Stimulated activated CD4-positive, alpha-beta T cell treated with anti-CD3 and anti-CD28 coated beads, TNF-alpha, amount 100 ng/mL, for 1 hour (primary cell): ENCODE measurements at places on chromosomes 13 and 19.

GRCh38 chr13:66617786-66618185 is 612.4 kb downstream of the PCDH9 start:
- DNase-seq = no peak

DNA sequence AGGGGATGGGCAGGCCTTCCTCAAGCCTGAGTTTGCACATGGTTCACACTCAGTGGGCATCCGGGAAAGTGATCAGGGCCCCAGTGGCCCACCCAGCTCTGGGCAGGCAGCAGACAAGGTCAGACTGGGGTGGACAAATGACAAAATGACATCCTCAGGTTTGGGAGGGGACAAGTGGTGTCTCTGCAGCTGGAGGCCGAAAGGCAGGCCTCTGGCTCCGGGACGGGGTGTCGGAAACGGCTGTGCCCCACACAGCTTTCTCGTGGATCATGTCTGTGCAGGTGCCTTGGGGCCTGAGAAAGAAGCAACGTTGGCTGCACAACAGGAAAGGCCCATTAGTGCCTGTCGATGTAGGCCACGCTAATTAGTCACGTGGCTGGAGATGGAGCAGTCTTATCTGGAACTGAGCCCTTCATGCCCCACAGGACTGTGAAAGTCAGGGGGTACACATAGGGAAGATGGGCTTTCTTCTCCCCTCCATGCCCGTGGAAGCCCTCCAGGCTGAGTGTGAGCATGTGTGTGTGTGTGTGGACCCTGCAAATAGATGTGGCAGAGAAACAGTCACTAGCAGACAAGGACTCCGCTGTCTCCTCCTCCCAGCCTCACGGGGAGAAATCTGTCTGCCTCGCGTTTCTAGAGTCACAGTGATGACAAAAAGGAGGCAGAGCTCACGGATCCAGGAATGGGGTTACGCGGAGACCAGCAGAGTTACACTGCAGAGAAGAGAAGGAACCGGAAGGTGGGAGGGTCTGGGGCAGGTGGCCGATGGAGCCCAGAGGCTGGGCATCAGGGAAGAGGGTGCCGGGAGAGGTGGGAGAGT is 44.2 kb downstream of the CHST8 start:
- DNase-seq = no peak

GRCh38 chr13:112225429-112226090 is 150.6 kb upstream of the SPACA7 start:
- no peak for DNase-seq

DNA sequence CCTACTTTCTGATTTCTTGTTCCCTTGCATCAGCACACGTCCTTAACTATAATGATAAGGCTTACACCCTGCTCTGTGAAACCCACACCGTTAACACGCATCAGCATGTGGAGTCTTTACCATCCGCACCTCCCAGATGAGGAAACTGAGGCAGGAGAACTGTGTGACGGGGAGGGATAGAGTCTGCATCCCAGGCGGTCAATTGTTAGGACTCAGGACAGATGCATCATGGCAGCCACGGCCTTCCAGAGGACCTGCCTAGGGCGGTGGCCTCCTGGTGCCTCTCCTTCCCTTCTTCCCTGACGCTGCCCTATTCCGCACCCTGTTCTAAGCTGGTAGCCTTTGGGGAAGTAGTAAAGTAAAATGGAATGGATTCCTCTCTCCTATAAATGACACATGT is 326.0 kb downstream of the TEX29 start:
- no peak for DNase-seq

GRCh38 chr13:49292742-49293486 is 45.2 kb downstream of the CDADC1 start:
- DNase-seq = no peak

- DNase-seq = no peak
Measured at GRCh38 chr19:13231663-13232062, 81.5 kb downstream of the IER2 start.

DNA sequence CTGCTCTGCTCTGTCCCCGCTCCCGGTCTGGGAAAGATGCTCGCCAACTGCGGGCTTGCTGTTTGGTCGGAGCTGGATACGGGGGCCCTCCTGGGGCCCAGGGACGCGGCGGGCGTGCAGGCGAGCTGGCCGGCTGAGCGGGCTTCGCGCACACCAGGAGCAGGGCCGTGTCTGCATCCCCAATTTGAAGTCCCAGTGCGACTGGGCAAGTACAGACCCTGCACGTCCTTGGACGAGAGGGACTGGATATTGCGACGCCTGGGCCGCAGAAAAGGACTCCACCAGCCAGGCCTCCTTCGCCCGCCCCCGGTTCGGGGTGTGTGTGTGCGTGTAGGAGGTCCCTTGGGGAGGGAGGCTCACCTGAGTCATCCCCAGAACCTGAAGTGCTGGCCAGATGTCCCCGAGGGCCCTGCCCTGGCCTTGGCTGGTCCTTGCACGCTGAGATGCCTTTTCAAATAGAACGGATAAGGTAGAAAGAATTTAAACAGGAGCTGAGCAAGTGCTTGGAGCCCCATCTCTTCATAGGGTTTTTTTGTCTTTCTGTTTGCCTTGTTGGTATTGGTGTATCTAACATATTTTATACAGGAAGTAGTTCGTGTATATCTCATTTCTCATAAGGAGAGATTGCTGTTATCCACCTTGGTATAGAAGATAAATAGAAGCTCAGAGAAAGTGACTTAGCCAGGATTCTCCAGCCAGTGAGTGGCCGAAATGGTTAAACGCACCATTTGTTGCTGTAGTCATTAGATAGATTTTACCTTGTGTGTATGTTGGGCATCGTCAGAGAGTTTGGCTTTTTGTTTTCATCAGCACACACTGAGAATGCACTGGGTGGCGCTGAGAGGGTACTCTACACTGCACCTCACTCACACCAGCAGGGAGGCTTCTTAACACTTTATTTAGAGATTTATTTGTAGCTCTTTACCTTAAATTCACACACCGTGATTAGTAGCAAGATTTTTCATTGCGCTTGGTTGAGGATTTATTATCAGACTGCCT is 1.1 kb downstream of the NAXD start:
- no peak for DNase-seq

- no peak for DNase-seq
Measured at GRCh38 chr13:109199280-109199679, 569.9 kb downstream of the MYO16 start.

DNA sequence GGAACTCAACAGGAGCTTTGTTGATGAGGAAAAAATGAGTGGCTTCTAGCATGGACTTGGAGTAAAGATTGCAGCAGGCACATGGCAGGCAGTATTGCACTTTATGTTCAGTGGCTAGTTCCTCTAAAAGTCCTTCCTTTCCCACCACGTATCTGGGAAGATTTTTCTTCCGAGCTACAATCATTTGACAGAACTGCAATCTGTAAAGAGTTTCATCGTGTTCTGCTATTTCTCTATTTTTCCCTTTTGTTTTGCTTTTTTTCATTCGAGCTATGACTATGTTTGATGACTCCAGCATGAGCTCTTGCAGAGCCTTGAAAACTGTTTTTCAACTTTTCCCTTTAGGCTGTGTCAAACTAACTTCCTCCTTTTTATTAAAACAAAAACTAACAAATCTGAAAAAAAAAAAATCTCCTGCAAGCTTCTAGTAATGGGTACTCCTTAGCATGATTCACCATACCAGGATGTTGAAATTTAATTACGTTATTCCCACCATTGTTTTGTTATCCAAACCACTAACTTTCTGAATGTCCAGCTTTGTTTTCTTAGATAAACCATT is 12.3 kb downstream of the CLDN10 start:
- DNase-seq = no peak

- DNase-seq = no peak
Measured at GRCh38 chr13:93201992-93202558, 24.5 kb upstream of the GPC6 start.

DNA sequence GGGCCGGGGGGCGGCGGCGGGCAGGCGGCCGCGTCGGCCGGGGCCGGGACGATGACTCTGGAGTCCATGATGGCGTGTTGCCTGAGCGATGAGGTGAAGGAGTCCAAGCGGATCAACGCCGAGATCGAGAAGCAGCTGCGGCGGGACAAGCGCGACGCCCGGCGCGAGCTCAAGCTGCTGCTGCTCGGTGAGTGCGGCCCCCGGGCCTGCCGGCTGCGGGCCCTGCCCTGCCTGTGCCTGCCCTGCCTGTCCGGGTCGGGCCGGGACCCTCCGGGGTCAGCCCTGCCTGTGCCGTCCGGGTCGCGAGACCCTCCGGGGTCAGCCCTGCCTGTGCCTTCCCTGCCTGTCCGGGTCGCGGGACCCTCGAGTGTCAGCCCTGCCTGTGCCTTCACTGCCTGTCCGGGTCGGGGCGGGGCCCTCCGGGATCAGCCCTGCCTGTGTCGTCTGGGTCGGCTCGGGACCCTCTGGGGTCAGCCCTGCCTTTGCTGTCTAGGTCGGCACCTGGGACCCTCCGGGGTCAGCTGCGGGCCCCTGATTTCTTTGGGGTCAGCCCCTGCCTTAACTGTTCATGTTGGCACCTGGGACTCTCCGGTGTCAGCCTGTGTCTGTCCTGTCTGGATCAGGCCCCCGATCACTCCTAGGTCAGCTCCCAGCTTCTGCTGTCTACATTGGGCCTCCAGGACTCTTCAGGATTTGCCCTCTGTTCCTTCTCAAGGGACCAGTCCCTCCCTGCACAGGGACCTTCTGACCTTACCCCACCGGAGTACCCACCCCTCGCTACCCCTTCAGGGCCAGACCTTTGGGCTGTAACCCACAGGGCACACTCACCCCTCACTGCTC is 659 bp downstream of the GNA11 start:
- DNase-seq = no peak

DNA sequence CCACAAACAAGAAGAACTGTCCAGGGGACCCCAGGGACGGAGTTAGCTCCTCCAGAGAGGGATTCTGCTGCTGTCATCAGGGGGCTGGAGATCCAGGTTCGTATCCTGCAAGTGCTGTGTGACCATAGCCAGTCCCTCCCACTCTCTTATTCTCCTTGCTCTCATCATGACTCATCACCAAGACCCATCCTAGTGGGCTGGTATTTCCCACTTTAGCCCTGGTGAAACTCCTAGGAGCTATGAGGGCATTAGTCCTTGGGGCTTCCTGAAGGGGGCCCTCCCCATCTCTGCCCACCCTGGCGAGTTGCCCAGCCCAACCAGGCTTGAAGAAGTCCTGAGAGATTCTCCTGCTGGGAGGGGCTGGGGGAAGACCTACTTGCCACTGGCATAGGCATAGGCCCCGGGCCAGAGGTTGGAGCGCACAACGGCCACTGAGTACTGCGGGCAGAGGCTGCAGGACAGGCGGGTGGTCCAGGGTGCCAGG is 7.5 kb upstream of the DMWD start:
- no peak for DNase-seq

DNA sequence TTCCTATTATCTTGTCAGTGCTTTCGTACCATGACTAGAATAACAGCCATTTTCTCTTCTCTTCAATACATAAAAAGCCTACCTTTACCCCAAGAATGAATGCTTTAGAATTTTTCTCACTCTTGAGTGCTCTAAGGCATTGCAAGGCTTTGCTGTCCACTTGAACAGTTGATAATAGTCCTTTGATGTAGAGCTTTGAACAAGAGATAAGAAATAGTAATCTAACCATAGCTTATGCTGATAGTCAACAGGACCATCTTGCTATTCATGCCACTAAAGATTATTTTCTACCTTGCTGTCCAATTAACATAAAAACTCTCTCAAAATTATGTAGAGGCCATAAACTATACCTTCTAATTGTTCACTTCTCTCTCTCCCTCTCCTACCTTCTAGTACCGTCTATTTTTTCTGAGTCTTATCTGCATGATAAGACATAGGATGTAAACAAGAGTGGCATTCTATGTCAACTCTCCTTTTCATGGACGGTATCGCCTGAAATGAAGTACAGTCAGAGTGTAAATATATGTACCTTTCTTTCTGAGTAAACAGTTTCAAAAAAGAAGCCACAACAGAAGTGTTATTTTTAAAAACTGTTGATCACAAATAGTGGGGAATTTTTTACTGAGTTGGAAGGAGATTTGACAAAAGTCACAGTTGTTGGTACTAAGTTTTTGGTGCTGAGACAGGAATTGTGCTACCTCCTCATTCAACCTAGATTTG is 297.9 kb downstream of the NDFIP2 start:
- DNase-seq = no peak

GRCh38 chr19:45321848-45322247 is 827 bp downstream of the CKM start:
- no peak for DNase-seq

GRCh38 chr19:55145232-55145631 is 3.8 kb downstream of the TNNT1 start:
- DNase-seq = no peak

DNA sequence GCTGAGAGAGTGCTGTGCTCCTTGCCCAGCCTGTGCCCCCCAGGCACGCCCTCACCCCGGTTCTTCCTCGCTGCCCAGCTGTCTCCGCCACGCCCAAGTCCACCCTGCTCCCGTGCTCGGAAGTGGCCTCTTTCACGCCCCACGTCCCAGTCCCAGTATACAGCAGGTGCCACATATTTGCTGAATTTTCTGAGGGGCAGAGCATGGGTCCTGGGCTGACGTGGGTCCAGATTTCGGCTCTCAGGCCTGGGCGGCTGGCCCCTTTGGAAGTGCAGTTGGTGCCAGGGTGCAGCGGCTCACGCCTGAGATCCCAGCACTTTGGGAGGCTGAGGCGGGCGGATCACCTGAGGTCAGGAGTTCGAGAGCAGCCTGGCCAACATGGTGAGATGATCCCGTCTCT is 3.4 kb downstream of the HCN2 start:
- no peak for DNase-seq

- DNase-seq = no peak
Measured at GRCh38 chr19:4232614-4233281, 3.4 kb downstream of the EBI3 start.

- DNase-seq = no peak
Measured at GRCh38 chr13:28494778-28495537, at the start of gene FLT1. Gene FLT1, minus strand, starts transcription at chr13:28495128. Its CDS starts 285 bp downstream, at chr13:28494843.

- DNase-seq = no peak
Measured at GRCh38 chr19:811506-812048, 10.2 kb downstream of the PLPPR3 start.

- DNase-seq = no peak
Measured at GRCh38 chr19:38503077-38503410, 69.6 kb downstream of the RYR1 start.

DNA sequence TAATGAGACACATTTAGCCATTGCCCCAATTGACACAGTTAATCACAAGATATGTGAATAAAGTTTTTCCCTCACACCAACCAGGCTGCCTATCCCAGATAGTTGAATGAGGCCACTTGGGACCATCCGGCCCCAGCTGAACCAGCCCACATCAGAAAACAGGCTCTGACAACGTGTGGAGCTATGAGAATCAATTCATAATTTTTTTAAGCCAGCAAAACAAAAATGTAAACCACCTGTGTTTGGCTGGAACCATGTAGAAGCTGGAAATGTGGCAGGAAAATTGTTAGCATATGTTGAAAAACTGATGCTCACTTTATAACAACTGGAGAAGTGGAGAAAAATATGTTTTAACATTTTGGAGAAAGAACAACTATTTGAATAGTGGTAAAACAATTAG is 1161.3 kb downstream of the SLITRK1 start:
- DNase-seq = no peak

DNA sequence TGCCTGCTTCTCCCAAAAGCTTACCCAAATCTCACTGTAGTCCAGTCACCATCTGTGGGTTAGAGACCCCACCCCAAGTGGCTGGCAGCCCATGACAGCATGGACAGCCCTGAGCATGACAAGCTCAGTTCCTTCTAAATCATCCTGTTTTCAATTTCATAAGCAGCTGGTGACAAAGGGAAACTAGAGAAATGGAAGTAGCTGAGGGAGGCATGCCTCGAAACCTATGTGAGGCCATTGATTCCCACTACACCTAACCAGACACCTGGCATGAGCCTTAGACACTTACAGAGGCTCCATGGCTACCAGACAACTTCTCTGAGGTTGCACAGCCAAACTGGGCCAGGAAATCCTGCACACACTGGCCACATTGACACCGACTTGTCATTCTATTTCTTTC is 56.2 kb downstream of the ABCC4 start:
- no peak for DNase-seq
